ENCODE measurements at places on chromosomes 4 and X. TPM values are rescaled to one million over a fixed set of nuclear protein-coding genes. Genes with fewer than 3 reads are reported as not detected.

GRCh38 chrX:123830309-123830708, 29.5 kb upstream of the XIAP start:
- no peak overlapping the region for H3K4me3 ChIP-seq
- no peak for DNase-seq
- peak overlapping the region; percentile 51 for H3K27ac ChIP-seq
- peaks cover 5% of the 10 kb centered on the region for H3K27me3 ChIP-seq
- peaks cover 8% of the 10 kb centered on the region for H3K4me1 ChIP-seq
- no peaks in the 10 kb centered on the region for H3K36me3 ChIP-seq

GRCh38 chr4:107164962-107165475, 128.9 kb upstream of the DKK2 start:
- no peak overlapping the region for H3K4me3 ChIP-seq
- no peaks in the 10 kb centered on the region for H3K4me1 ChIP-seq
- no peak for DNase-seq
- H3K27me3 ChIP-seq = no peaks in the 10 kb centered on the region
- no peak overlapping the region for H3K27ac ChIP-seq

DNA sequence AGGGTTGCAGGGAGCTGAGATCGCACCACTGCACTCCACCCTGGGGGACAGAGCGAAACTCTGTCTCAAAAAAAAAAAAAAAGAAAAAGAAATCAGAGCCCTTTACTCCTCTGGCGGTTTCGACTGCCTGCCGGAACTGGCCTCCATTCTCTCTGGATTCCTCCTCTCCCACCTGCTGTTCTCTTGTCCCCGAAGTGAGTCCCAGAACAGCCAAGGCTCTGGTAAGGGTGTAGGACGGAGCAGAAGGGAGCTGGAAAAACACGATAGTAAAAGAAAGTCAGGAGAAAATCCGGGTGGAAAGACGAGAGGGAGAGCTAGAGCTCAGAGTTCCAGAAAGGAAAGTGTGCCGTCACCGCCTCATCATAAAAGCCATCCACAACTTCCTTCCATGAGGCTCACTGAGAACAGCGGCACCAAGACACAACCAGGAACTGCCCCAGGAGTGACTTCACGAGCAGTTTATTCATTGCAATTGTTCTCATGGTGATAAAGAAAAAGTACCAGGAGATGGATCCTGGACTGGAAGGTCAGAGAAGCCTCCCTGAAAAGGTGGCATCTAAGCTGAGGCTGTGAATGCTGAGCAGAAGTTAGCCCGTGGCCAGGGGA, 12.3 kb downstream of the TLR3 start:
- no peak overlapping the region for H3K4me3 ChIP-seq
- DNase-seq = no peak
- H3K27ac ChIP-seq = no peak overlapping the region
- no peaks in the 10 kb centered on the region for H3K36me3 ChIP-seq

DNA sequence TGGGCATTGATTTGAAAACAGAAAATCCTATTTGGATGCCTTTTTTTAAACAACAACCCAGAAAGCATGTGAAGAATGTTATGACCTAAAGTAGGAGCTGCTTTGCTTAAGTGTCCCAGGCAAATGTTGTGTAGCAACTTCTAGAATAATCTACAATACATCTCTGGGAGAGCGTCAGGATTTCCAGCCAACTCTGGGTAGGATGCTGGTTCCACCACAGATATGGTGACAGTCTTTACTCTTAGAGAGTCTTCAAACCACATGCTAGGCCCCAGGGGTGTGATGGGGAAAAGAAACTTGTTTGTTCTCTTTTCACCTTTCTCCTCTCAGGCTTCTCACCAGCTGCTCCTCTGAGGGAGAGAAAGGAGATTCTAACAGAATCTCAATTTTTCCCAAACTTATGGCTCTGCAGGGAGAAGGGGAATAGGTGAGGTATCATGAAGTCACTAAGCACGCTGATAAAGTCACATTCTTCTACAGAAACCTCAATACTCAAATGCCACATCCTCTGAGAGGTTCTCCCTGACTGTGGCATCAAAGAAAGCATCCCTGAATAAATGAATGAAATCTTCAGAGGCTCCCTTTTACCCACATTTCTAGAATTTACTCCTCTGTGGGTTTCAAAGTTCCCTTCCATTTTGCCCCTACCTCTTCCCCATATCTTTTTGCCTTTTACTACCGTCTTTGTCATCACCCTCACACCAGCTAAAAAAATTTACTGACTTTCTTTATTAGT, 171.6 kb upstream of the RAI2 start:
- DNase-seq = no peak
- H3K36me3 ChIP-seq = no peaks in the 10 kb centered on the region
- no peaks in the 10 kb centered on the region for H3K4me1 ChIP-seq
- no peaks in the 10 kb centered on the region for H3K27me3 ChIP-seq

DNA sequence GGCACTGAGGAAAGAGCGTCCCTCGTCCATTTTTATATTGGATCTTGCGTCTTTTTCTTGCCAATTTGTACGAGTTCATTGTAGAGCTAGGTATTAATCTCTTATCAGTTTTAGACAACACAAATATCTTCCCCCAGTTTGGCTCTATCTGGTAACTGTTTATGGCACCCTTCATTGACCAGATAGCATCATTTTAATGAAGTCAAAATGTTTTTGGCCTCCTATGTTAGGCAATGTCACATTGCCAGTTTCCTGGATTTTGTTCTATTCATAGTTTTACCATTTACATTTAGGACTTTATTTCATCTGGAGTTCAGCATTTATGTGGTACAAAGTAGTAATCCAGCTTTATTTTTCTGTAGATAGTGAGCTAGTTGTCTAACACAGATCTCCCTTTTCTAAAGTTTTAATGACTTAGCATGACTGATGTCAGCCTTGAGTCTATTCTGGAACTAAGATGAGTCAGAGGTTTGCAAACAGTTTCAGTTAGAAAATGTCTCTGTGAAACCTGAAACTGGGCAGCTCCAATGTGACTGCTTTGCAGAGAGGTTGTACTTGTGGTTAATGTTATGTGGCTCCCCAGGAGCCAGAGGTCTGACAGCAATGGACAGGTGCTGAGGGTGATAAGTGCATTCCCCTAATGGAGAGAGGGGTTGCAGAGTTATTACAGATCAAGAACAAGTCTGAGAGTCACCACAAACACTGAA, 5.3 kb upstream of the STBD1 start:
- peak overlapping the region; percentile 66 for H3K27ac ChIP-seq
- H3K27me3 ChIP-seq = peaks cover 9% of the 10 kb centered on the region
- H3K36me3 ChIP-seq = peaks cover 5% of the 10 kb centered on the region
- H3K4me3 ChIP-seq = no peak overlapping the region

- peaks cover 16% of the 10 kb centered on the region for H3K27me3 ChIP-seq
- peaks cover 4% of the 10 kb centered on the region for H3K4me1 ChIP-seq
- DNase-seq = peak; percentile 83
- H3K27ac ChIP-seq = no peak overlapping the region
These were observed 61.4 kb upstream of the TRIM2 start for GRCh38 chr4:153142700-153143438.

DNA sequence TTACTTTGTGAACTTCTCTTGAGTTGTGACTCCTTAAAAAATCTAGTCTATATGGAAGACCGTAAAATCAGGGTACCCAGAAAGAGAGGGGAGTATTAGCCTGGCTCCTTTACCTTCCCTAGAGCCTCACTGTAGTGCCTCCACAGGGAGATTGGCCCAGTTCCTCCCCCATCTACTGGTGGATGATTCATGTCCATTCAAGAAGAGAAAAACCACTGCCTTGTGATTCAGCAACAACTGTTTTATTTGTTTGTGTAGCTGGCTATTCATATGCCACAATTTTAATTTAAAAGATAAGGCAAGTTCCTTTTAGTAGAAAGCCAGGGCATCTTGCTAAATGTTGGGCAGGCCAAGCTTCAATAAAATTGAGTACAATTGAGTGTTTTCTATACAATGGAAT, 221.8 kb upstream of the KCNIP4 start:
- H3K27ac ChIP-seq = no peak overlapping the region
- no peaks in the 10 kb centered on the region for H3K4me1 ChIP-seq
- no peak for DNase-seq
- no peaks in the 10 kb centered on the region for H3K36me3 ChIP-seq
- no peaks in the 10 kb centered on the region for H3K27me3 ChIP-seq
- H3K4me3 ChIP-seq = no peak overlapping the region

DNA sequence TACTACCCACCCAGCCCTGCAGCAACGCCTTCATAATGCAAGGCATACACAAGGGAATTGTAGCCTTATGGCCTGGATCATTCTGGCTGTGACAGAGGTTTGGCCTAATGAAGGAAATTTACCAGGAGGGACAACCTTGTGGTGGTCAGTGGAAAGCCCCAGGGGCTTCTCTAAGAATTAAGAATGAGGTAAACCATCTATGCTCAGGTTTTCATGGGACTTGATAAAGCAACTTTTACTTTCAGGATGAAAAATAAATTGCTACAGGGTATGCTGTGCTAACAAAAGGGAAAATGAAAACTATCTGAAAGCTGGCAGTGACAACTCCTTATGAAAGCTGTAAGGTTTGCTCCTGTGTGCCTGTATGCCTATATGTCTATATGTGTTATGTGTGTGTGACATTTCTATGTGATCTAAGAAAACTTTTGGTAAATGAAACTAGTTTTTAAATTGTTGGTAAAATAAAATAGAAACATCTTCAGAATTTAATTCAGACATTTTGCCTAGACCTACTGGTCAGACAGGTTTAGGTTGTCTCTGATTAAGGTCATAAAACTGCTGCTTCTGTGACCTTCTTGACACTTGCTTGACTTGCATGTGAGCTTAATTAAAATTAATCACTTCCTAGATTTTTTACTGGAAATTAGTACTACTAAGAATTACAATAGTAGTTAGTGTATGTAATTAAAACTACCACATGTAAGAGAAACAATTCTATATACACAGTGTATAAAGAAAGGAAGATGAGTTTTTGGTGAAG, 19.9 kb upstream of the TXK start:
- peaks cover 15% of the 10 kb centered on the region for H3K36me3 ChIP-seq
- H3K27ac ChIP-seq = no peak overlapping the region
- no peaks in the 10 kb centered on the region for H3K27me3 ChIP-seq
- no peak for DNase-seq
- no peak overlapping the region for H3K4me3 ChIP-seq

- H3K27ac ChIP-seq = peak overlapping the region; percentile 97
- no peaks in the 10 kb centered on the region for H3K27me3 ChIP-seq
- peaks cover 70% of the 10 kb centered on the region for H3K4me1 ChIP-seq
- peak; percentile 89 for DNase-seq
These were observed 114.9 kb upstream of the TEX13D start for GRCh38 chrX:124217304-124218251.

DNA sequence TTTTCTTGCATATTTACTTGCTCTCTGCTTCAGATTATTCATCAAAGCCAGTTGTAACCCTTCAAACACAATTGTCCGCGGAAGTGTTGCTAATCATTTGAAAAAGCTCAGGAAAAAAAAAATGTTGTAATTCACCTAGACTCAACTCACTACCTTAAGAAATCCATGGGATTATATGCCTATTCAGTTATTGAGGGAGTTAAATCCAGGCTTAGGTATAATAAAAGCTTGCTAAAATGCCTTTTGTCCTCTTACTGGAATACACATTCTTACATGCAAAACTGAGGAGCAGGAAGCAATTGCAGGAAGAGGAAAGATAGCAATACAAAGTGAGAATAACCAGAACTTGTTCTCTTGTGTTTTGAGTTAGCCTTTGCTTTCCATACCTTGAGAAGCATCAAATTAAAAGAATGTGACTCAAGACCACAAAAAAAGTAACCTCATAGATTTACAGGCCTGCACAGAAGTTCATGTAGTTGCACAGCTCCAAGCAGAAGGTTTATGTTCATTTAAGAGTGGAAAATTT, 91.4 kb upstream of the FAM241A start:
- peaks cover 2% of the 10 kb centered on the region for H3K4me1 ChIP-seq
- H3K36me3 ChIP-seq = no peaks in the 10 kb centered on the region
- H3K4me3 ChIP-seq = no peak overlapping the region
- no peak overlapping the region for H3K27ac ChIP-seq

GRCh38 chr4:1713003-1713851, 1.1 kb upstream of the SLBP start:
- peaks cover 35% of the 10 kb centered on the region for H3K36me3 ChIP-seq
- H3K27ac ChIP-seq = peak overlapping the region; percentile 98
- no peaks in the 10 kb centered on the region for H3K27me3 ChIP-seq
- peaks cover 47% of the 10 kb centered on the region for H3K4me1 ChIP-seq
- DNase-seq = no peak

- DNase-seq = no peak
- H3K36me3 ChIP-seq = no peaks in the 10 kb centered on the region
- no peak overlapping the region for H3K27ac ChIP-seq
- peaks cover 2% of the 10 kb centered on the region for H3K4me1 ChIP-seq
These were observed 17.8 kb upstream of the SPRY1 start for GRCh38 chr4:123378794-123379193.

DNA sequence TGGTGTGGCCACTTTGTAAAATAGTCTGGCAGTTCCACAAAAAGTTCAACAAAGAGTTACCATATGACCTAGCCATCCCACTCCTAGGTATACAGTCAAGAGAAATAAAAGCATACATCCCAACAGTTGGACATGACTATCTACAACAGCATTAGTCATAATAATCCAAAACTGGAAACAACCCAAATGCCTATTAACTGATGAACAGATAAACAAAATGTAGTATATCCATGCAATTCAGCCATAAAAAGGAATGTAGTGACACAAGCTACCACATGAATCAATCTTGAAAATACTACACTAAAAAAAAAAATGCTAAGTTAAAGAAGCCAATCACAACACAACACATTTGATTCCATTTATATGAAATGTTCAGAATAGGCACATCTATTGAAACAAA, 16.1 kb downstream of the MED14 start:
- peaks cover 50% of the 10 kb centered on the region for H3K36me3 ChIP-seq
- H3K4me1 ChIP-seq = peaks cover 23% of the 10 kb centered on the region
- no peak overlapping the region for H3K4me3 ChIP-seq
- H3K27me3 ChIP-seq = no peaks in the 10 kb centered on the region
- no peak for DNase-seq
- peak overlapping the region; percentile 2 for H3K27ac ChIP-seq

- H3K36me3 ChIP-seq = no peaks in the 10 kb centered on the region
- DNase-seq = no peak
- no peak overlapping the region for H3K27ac ChIP-seq
- no peak overlapping the region for H3K4me3 ChIP-seq
- no peaks in the 10 kb centered on the region for H3K27me3 ChIP-seq
- H3K4me1 ChIP-seq = no peaks in the 10 kb centered on the region
These were observed 465.1 kb upstream of the FAT1 start for GRCh38 chr4:187188741-187189140.

- H3K27me3 ChIP-seq = peaks cover 19% of the 10 kb centered on the region
- peaks cover 16% of the 10 kb centered on the region for H3K36me3 ChIP-seq
- peaks cover 22% of the 10 kb centered on the region for H3K4me1 ChIP-seq
- peak overlapping the region; percentile 96 for H3K4me3 ChIP-seq
- H3K27ac ChIP-seq = peak overlapping the region; percentile 100
These were observed 689 bp upstream of the TMA16 start for GRCh38 chr4:163493643-163494359.

Gene SLC25A43
- total RNA-seq = 10.6 TPM

Gene NWD2
- total RNA-seq = not detected

Gene ADGRG4
- not detected for total RNA-seq

Gene ZCCHC18
- total RNA-seq = 0.69 TPM

Gene HSD17B13
- 0.19 TPM for total RNA-seq

Gene ARSD
- 1.8 TPM for total RNA-seq

Gene SLITRK2
- total RNA-seq = not detected

Data from activated CD4-positive, alpha-beta T cell treated with anti-CD3 and anti-CD28 coated beads, Interleukin-2, amount 10 ng/mL, durations not matched to agents 24 days and 14 days (primary cell).